ENCODE measurements at places on chromosomes 13 and 19.
A peak's percentile ranks its signal among the peaks of the same experiment; 100 is the strongest.

- no peak for DNase-seq
These were observed 336.0 kb downstream of the SUCLA2 start for GRCh38 chr13:47665043-47665442.

DNA sequence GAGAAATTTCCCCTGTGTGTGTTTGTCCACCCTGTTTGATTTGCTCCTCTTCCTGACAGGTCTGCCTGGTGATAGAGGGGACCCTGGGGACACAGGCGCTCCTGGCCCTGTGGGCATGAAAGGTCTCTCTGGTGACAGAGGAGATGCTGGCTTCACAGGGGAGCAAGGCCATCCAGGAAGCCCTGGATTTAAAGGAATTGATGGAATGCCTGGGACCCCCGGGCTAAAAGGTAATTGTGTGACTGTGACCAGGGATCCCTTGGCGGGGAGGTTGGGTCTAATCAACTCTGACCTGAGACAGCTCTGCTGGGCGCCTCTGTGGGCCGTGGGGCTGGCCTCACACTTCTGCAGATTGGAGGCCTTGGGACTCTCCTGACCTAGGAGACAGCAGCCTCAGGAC, 81.4 kb downstream of the RAB20 start:
- DNase-seq = no peak

DNA sequence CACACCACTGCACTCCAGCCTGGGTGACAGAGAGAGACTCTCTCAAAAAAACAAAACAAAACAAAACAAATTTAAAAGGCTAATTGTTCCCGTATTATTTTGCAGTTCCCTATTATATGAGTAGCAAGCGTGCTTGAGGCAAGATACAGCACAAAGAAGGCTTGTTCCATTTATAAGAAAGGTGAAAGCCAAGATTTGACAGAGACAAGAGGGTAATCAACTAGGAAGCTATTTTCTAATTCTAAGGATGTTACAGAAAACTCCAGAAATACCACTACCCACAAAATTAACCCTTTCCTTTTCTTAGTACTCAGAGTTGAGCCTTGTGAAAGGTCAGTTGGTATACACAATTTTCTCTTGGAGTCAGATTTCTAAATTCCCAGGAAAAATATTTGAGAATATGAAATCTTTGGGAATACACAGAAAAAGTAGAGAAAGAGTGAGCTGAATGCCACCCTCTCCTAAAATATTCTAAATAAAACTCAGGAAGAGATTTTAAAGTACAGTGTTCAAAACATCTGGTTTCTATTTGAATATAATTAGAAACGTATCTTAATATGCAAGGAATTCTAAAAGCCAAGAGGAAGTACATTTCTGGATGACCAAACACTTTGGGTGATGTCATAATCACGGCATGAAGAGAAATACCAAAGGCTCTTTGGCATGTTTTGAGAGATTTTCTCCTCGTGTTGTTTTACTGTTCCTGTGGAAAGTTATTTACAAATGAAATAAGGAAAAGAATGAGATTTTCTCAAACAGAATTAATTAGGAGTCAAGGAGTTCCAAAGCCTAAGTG, 63.0 kb upstream of the FLT1 start:
- no peak for DNase-seq

- DNase-seq = no peak
These were observed 405.1 kb downstream of the FOXO1 start for GRCh38 chr13:40261336-40261735.

DNA sequence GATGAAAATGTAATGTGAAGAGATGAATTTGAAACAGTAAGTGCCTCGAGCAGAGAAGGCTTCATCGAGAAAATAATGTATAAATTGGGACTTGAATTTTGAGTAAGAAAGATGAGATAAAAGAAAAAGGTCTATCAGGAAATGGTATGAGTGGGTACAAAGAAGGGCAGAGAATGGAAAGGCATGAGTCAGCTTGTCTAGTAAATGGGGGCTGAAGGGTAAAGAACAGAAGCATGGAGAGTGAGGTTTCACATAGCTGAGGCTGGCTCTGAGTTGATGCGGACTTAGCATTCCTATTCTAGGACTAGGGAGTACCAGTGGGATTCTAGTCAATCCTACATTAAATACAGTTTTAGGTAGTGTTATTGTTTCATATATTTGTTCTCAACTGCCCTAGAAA, 85.8 kb downstream of the ZC3H13 start:
- no peak for DNase-seq

GRCh38 chr19:18435842-18436670, 1.9 kb downstream of the ISYNA1 start:
- DNase-seq = no peak

DNA sequence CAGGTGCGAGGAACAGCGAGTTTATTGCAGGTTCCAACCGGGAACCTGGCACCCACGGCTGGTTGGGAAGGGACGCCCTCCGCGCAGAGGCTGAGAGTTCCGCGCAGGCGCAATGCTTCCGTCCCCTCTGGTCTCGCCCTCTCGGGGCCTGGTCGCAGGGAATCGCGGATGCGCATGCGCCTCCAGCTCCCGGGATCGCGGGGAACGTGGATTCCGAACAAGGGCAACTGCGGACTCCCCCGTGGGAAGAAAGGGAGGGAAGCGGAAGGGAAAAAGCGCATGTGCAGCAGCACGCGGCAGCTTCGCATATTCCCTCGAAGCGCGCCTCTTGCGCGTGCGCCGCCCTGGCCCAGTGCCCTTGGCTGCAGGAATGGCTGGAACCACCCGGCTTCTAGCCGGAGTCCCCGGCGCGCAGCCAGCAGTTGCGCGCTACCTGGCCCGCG, 1.1 kb downstream of the TSSK6 start:
- no peak for DNase-seq

- no peak for DNase-seq
These were observed 13.4 kb upstream of the ALOX5AP start for GRCh38 chr13:30721936-30722335.

DNA sequence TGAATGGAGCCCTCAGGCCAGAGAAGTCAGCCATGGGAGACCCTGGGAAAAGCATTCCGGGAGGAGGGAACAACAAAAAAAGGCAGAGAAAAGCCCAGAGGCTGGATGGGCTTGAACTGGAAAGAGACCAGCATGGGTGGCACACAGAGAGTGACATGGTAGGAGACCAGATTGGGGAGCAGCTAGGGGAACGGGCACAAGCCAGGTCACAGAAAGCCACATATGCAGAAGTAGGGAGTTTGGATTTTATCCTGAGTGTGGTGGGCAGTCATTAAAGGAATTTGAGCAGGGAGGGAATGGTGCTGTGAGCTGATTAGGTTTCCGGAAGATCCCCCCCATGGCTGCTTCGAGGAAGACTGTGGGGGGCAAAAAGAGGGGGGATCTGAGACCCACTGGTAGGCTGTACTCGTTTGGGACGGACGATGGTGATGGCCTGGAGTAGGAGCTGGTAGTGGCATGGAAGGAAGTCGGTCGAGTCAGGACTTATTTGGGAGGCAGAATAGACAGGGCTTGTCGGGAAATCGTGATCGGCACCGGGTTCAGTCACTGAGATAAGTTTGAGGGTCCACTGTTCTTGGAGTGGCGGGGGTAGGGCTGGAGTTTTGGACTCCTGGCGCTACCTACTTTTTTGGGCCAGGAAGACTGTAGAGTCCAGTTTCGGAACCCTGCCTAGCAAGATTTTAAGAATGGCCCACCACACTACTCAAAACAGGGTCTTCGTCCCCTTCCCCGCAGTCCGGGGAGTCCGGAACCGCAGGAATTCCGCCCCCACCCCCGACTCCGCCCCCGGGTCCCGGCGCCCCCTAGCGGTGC, 949 bp downstream of the SERTAD1 start:
- peak; percentile 12 for DNase-seq

DNA sequence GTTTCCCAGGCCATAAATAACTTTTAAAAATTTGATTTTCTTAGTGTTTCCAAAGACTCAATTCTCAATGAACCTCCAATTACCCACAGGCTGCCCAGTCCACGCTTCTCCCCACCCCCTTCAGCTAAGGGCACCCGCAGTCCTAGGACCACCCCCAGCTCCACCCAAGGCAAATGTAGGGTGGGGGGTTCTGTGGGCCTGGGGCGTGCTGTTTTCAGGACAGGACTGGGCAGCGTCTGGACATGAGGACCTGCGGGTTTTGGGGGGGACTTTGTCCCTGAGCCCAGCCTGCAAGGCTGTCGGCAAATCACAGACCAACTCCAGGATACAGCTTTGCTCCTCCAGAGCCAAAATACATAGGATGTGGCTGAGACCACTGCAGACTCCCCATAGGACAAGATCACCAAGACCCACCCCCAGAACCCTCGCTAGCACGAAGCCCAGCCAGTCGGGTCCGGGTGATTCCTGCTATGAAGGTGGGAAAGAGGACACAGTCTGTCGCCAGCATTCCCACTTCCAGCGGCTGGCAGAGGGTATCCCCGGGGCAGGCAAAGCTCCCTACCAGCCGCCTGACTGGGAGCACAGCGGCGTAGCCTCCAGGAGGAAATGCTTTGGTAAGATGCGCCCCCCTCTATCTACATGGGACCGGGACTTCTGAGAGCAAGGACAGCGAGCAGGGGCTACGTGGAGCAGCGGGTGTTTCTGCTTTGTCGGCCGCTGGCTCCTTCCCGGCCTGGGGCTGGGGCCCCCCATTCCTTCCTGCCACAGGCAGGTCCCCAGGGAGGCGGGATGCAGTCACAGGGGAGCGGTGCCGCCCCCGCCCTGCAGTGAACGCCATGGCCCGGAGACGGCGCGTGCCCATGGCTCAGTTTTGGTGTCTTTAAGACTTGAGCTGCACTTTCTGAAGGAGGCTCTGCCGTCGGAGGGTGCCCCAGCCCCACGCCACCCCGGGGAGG, 1.6 kb upstream of the TIMM13 start:
- DNase-seq = no peak

DNA sequence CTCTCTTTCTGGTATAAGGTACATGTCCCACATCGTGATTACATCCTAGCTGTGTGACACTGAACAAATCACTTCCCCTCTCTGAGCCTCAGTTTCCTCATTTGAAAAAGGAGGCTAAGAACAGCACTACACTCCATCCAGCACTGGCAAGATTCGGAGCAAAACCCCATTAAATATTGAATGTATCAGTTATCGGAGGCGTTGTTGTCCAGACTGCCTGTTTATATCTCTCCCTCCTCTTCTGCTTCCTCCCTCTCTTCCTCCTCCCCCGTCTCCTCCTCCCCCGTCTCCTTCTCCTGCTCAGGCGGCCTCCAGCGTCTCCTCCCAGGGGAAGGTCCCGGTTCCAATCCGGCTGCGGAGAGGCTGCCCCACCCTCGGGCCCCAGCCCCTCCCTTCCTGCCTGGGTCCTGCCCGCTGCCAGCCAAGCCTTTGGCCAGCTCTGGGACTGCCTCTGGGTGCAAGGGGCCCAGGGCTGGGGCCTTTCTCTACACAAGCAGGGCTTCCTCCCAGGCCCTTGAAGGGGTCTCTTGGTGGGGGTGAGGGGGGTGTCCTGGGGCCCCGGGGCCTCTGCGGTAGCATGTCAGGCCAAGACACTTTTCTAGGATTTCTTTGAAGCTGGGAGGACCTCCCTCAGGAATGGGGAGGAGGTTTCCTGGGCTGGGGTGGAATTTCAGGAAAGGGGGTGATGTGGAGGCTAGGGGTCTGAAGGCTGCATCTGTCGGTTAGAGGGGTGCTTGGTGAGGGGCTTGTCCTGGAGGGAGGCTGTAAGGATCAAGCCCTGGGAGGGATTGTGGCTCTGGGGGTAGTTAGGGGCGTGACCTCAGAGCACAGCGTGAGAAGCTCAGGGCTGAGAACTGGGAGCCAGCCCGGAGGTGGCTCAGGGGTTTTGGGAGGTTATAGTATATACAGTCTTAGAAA, 1.9 kb downstream of the RRAS start:
- DNase-seq = no peak

- DNase-seq = no peak
These were observed 341.3 kb downstream of the TEX29 start for GRCh38 chr13:111661776-111662175.

- DNase-seq = no peak
These were observed 3.9 kb upstream of the MAB21L1 start for GRCh38 chr13:35480346-35480745.

DNA sequence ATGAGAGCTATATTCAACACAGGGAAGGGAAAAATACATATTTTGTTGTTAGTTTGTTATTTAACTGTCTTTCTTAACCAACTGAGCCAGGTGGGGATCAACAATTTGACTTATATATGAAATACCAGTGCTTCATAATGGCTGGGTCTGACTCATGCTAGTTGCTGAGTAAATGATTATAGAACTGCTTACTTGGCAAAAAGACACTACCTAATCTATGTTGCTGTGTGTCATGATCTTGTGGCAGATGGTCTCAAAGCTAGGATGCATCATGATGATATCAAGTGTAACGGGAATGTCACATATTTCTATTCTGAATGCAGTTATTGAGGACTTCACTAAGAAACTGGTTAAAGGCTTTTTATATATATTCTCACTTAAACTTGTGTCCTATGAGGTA, 727.4 kb upstream of the SLITRK1 start:
- DNase-seq = no peak

GRCh38 chr19:13012690-13013608, 17.7 kb downstream of the NFIX start:
- peak; percentile 45 for DNase-seq

GRCh38 chr13:50732712-50733111, 110.8 kb downstream of the DLEU7 start:
- no peak for DNase-seq

DNA sequence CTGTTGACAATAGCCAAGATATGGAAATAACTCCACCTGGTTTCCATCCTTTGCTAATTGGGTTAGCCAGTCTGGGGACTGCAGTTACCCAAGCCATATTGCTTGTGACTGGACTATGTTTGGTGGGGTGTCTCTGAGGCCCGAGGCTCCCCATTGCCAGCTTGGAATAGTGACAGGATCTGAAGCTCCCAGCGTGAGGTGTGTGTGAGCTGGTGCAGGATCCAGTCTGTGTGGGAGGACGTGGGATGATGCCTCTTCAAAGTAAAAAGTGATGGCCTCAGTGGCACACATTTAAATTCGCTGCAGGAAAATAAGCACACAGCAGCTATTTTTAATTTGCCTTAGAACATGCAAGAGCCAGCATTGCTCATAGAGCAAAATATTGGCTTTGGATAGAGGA, 75.0 kb downstream of the TEX26 start:
- DNase-seq = no peak

- DNase-seq = peak; percentile 28
These were observed 1.1 kb downstream of the COMP start for GRCh38 chr19:18789883-18790565.

DNA sequence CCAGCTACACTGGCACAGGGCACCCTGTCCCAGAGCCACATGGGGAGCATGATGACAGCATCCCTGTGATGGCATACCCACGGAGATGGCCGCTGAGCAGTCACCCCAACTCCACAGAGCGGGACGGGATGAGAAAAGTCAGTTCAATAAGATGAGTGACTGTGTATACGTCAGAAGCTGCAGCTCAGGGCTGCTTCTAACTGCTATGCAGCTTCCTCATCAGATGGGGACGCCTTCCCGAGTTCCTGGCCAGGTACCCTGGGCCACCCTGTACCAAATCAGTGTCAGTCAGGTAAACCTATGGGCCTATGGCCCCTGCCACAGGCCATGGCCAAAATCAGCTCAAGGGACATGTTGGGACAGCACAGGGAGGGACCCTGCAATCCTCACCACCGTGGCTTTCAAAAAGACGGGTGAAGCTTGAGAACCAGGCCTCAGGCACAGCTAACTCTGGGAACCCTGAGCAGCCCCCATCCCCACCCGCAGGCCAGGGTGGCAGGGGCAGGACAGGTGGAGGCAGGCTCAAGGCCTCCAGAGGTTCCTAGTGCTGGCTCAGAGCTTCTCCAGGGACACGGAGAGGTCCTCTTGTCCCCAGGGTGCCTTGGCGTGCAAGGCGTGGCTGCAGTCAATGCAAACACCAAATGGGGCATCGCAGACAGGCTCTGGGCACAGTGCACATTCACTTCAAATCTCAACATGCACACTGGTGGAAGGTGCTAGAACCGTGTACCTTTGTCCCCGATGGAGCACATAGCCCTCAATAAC, 122.4 kb downstream of the TUBA3C start:
- no peak for DNase-seq

- DNase-seq = peak; percentile 67
These were observed 24.2 kb downstream of the PPP1R37 start for GRCh38 chr19:45117167-45117594.
